ENCODE measurements at places on chromosomes 12 and 14.

DNA sequence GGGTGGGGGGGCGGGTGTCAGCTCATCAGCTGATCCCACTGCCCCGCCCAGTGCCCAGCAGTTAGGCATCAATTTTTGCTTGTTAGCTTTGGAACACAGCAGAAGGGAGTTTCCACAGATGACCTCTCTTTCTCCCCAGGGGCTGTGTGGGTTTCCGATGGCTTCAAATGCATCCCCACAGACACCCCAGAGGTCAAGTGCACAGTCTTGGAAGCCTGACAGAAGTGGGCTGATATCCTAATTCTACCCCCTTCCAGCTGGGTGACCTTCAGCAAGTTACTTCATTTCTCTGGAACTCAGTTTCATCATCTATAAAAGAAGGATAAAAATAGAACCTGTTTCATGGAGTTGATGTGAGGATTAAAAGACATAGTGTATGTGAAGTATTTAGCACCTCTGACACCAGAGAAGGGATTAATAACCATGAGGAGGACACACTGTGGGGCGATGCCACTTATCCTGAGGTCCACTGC lies 22.0 kb downstream of the TTC9 start:
- DNase-seq = no peak

- no peak for DNase-seq
Observed at GRCh38 chr14:56185992-56186391, 67.8 kb downstream of the PELI2 start.

DNA sequence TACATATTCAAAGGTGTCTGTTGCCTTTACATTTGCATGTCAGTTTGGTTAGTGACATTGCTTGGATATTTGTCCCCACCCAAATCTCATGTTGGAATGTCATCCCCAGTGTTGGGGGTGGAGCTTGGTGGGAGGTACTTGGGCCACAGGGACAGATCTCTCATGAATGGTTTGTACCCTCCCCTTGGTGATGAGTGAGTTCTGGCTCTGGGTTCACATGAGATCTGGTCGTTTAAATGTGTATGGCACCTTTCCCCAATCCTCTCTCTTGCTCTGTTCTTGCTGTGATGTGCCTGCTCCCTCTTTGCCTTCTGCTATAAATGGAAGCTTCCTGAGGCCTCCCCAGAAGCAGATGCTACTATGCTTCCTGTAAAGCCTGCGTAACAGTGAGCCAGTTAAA lies 207.9 kb upstream of the DIO3 start:
- no peak for DNase-seq

DNA sequence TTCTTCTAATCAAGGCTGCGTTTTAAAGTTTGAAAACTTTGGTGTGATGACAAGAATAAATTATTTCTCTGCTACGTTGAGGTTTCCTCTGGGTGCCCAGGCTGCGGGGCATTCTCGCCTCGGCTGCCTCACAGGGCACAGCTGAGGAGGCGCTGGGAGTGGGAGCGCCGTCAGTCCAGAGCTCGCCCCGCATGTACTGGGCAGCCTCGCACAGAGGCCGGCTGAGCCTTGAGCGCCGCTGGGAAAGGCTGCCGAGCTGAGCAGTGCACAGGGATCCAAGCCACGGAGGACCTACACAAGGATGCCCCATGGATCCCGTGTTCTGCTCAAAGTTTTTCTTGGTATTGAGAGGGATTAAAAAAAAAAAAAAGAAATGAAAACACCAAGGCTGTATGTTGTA lies 11.6 kb downstream of the RFX4 start:
- no peak for DNase-seq

DNA sequence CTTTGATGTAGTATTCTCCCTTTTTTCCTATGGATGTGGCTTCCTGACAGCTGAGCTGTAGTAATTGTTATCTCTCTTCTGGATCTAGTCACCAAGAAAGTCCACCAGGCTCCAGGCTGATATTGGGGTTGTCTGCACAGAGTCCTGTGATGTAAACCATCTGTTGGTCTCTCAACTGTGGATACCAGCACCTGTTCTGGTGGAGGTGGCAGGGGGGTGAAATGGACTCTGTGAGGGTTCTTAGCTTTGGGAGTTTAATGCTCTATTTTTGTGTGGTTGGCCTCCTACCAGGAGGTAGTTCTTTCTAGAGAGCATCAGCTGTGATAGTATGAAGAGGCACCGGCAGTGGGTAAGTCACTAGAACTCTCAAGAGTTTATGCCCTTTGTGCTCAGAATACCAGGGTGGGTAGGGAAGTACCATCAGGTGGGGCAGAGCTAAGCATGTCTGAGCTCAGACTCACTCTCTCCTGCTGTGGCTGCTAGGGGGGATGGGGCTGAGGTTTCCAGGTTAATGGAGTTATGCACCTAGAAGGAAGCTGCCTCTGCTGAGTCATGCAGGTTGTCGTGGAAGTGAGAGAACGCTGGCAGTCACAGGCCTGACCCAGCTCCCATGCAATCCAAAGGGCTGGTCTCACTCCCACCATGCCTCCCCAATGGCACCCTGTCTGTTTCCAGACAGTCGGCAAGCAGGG lies 3.0 kb upstream of the TAS2R14 start:
- DNase-seq = no peak

DNA sequence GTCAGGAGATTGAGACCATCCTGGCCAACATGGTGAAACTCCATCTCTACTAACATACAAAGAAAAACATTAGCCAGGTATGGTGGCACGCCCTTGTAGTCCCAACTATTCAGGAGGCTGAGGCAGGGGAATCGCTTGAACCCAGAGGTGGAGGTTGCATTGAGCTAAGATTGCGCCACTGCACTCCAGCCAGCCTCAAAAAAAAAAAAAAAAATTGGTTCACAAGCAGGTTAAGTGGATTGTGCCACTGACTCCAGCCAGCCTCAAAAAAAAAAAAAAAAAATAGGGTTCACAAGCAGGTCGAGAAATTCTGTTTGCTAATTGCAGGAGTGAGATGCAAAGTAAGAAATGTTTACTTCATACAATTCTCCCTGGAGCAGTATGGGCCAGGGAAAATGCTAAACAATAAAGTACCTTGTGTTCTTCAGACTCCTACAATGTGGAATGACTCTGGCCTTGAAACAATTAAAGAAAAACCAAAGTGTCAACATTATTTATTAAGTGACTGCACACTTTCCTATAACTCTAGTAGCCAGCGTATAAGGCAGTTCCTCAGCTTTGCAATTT lies 6.1 kb downstream of the EDDM3B start:
- no peak for DNase-seq

GRCh38 chr12:76546889-76547288 lies 12.7 kb downstream of the OSBPL8 start:
- no peak for DNase-seq

DNA sequence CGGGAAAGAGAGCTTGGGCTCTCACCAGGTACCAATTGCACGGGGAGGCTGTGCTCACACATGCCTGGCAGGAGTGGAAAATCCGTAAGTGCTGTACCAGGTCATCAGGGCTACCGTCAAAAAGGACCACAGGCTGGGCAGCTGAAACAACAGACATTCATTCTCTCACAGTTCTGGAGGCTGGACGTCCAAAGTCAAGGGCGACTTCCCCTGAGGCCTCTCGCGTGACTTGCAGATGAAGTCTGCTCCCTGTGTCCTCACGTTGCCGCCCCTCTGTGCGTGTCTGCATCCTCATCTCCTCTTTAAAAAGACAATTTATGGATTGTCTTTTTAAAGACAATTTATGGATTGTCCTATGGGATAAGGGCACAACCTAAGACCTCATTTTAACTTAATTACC lies 73.8 kb upstream of the FZD10 start:
- no peak for DNase-seq

GRCh38 chr12:57872362-57872761 lies 25.8 kb upstream of the CTDSP2 start:
- DNase-seq = no peak

DNA sequence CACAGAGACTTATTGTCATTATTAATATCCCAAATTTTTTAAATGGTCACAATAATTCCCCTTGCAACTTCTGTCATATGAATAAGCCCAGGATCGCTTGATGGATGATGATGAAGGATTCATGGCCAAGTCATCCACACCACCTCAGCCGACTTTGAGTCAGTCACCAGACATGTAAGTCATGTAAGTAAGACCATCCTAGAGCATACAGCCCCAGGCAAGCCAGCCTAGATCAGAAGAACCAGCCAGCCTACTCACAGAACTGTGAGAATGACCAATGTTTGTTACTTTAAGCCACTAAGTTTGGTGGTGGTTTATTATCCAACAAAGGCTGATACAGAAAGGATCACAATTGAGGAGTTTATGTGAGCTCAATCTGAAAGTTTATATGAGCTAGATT lies 341.8 kb downstream of the NRXN3 start:
- DNase-seq = no peak

GRCh38 chr14:46573498-46573897 lies 78.1 kb downstream of the RPL10L start:
- DNase-seq = no peak
